Activated CD8-positive, alpha-beta T cell treated with anti-CD3 and anti-CD28 coated beads, Interleukin-2, amount 10 ng/mL, durations not matched to agents 7 days and 5 days (primary cell): ENCODE measurements at places on chromosomes 13 and 19. TPM values are rescaled to one million over a fixed set of nuclear protein-coding genes. Genes with fewer than 3 reads are reported as not detected.
A peak's percentile ranks its signal among the peaks of the same experiment; 100 is the strongest.

Gene EHD2
- 0.34 TPM for total RNA-seq

Gene FUT1
- 0.16 TPM for total RNA-seq

Gene FFAR2
- not detected for total RNA-seq

Gene ZNF625
- total RNA-seq: 5.2 TPM

GRCh38 chr13:98284679-98285078 is 107.6 kb upstream of the RNF113B start:
- H3K27ac ChIP-seq: no peak overlapping the region
- no peak for DNase-seq
- no peaks in the 10 kb centered on the region for H3K36me3 ChIP-seq
- peaks cover 8% of the 10 kb centered on the region for H3K4me1 ChIP-seq
- H3K27me3 ChIP-seq: peaks cover 2% of the 10 kb centered on the region

GRCh38 chr19:13171146-13171545 is 20.9 kb downstream of the IER2 start:
- H3K4me1 ChIP-seq: peaks cover 79% of the 10 kb centered on the region
- DNase-seq: no peak
- H3K27me3 ChIP-seq: no peaks in the 10 kb centered on the region

GRCh38 chr19:51535535-51535934 is 4.1 kb upstream of the SIGLEC6 start:
- DNase-seq: no peak
- peaks cover 54% of the 10 kb centered on the region for H3K27me3 ChIP-seq
- H3K27ac ChIP-seq: no peak overlapping the region
- no peaks in the 10 kb centered on the region for H3K36me3 ChIP-seq
- H3K4me3 ChIP-seq: no peak overlapping the region

GRCh38 chr13:22200440-22200839 is 529.6 kb downstream of the FGF9 start:
- no peak overlapping the region for H3K4me3 ChIP-seq
- H3K4me1 ChIP-seq: no peaks in the 10 kb centered on the region
- H3K27me3 ChIP-seq: no peaks in the 10 kb centered on the region
- no peak for DNase-seq
- H3K36me3 ChIP-seq: no peaks in the 10 kb centered on the region

DNA sequence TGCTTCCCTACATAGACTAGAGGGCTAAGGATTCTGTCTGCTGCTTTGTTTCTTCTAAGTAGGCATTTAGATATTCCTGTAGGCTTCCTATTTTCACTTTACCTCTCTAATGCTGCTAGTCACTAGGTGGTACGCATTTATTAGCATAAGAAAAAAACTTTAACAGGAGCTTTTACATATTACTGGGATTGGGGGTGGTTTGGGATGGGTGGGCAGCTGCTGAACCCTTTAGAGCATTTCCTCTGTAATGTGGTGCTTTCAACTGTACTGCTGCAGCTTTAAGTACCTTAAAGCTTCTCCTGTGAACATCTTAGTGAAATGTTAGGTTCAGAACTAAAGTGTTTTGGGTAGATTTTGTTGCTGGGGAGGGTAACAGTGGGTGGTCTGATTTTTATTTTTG is 92.6 kb downstream of the ZNF486 start:
- DNase-seq: no peak
- H3K4me3 ChIP-seq: no peak overlapping the region
- no peaks in the 10 kb centered on the region for H3K4me1 ChIP-seq
- peaks cover 2% of the 10 kb centered on the region for H3K27me3 ChIP-seq
- no peak overlapping the region for H3K27ac ChIP-seq
- H3K36me3 ChIP-seq: peaks cover 2% of the 10 kb centered on the region

- peaks cover 42% of the 10 kb centered on the region for H3K4me1 ChIP-seq
- DNase-seq: no peak
- H3K4me3 ChIP-seq: no peak overlapping the region
Measured at GRCh38 chr19:46365561-46365960, 18.7 kb downstream of the PPP5C start.

DNA sequence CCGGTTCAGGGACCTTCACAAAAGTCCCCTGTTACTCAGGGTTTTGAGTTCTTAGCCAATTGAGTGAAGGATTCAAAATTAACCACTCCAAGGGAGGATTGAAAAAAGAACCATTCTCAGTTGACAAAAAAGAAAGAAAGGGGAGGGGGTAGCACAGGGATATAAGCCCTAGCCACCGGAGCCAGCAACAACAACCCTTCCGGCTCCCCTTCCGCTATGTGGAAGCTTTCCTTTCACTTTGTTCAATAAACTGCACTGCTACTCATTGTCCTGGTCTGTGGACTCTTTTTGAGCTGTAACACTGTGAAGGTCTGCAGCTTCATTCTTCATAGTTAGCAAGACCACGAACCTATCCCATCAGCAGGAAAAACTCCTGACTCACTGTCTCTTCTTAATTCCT is 1488.1 kb upstream of the PRR20A start:
- H3K27me3 ChIP-seq: no peaks in the 10 kb centered on the region
- no peak for DNase-seq
- no peak overlapping the region for H3K4me3 ChIP-seq

GRCh38 chr13:106796280-106797047 is 228.5 kb upstream of the ARGLU1 start:
- no peaks in the 10 kb centered on the region for H3K27me3 ChIP-seq
- no peak for DNase-seq
- peak overlapping the region; percentile 2 for H3K4me3 ChIP-seq
- H3K4me1 ChIP-seq: no peaks in the 10 kb centered on the region

- H3K4me3 ChIP-seq: no peak overlapping the region
- no peaks in the 10 kb centered on the region for H3K4me1 ChIP-seq
- DNase-seq: no peak
- no peaks in the 10 kb centered on the region for H3K27me3 ChIP-seq
Measured at GRCh38 chr13:23751195-23751594, 138.0 kb downstream of the MIPEP start.

- H3K27ac ChIP-seq: no peak overlapping the region
- H3K4me1 ChIP-seq: peaks cover 15% of the 10 kb centered on the region
- no peaks in the 10 kb centered on the region for H3K36me3 ChIP-seq
- H3K27me3 ChIP-seq: peaks cover 25% of the 10 kb centered on the region
- no peak for DNase-seq
Measured at GRCh38 chr13:26600343-26600742, 42.9 kb downstream of the WASF3 start.

GRCh38 chr19:38182536-38183210 is 41.3 kb downstream of the DPF1 start:
- H3K4me3 ChIP-seq: no peak overlapping the region
- H3K27ac ChIP-seq: no peak overlapping the region
- DNase-seq: no peak
- H3K27me3 ChIP-seq: no peaks in the 10 kb centered on the region
- peaks cover 4% of the 10 kb centered on the region for H3K36me3 ChIP-seq

DNA sequence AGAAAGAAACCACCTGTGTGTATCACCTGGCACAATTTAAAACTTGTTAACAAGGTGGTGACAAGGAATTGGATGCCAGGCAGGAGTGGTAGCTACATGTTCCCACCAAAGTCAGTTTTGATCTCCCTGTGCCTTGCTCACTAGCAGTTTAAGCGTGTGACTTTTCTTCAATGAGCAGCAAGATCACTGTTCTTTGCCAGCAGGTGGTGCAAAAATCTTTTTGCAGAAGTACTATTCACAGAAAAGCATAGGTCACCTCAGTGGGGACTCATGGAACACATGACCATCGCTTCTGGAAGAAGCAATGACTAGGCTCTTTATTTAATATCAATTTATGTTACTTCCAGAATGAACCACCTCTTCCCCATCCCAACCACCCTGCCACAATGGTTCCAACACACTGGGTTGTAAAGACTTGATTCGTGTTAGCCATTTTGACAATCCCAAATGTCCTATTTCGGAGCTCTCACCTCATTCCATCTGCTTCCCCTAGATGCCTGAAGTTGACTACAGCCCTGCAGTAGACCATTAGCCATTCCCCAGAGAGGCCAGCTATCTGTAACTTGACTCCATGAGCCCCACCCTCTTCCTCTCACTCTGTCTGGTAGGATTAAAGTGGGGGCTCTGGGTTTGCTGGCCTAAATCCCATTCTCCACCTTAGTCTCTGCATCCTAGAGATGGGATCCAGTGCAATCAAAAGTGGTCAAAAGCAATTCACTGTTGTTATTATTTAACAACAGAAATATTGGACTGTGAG is 59.1 kb upstream of the TNFRSF19 start:
- H3K36me3 ChIP-seq: no peaks in the 10 kb centered on the region
- DNase-seq: peak; percentile 21
- peaks cover 11% of the 10 kb centered on the region for H3K27me3 ChIP-seq
- no peak overlapping the region for H3K27ac ChIP-seq
- no peaks in the 10 kb centered on the region for H3K4me1 ChIP-seq

DNA sequence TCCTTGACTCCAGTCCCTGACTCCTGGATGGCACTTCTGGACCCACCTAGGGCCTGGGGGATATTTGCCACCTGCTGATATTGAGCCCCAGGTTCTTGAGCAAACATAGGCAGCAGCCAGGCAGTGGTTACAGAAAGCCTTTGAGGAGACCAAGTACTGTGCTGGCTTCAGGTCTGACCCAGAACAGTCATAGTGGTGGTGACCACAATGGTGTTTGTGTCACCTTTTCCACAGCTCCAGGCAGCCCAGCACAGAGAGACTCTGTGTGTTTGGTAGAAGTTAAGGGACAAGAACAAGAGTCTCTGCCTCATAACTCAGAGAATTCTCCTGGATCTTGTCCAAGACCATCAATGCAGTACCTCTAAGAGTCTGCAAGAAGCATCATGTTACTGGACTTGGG is 14.6 kb upstream of the CLC start:
- H3K27me3 ChIP-seq: peaks cover 25% of the 10 kb centered on the region
- no peak overlapping the region for H3K4me3 ChIP-seq
- H3K36me3 ChIP-seq: no peaks in the 10 kb centered on the region

DNA sequence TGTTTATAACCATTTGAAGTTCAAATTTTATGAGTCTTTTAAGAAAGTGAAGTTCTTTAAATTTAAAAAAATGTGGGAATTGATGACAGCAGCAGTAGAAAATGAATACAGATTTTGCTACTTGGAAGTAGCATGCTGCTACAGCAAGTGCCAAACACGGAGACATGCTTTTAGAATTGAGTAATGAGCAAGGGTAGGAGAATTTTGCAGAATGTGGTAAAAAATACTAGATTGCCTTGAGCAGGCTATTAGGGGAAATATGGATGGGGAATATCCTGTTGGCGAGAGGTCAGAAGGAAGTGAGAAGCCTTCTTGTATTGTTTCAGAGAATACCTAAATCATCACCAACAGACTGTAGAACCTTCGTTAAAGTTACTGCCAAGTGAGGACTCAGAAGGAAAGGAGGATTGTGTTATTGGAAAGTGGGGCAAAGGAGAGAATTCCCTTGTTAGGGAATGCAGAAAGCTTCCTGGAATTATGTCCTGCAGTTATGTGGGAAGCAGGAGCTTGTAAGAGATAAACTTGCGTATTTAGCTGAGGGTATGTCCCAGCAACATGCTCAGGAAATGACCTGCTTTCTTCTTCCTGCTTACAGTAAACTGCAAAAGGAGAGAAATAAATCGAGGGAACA is 32.4 kb upstream of the OXGR1 start:
- no peak overlapping the region for H3K27ac ChIP-seq
- H3K4me3 ChIP-seq: no peak overlapping the region
- no peaks in the 10 kb centered on the region for H3K27me3 ChIP-seq
- DNase-seq: no peak
- H3K36me3 ChIP-seq: no peaks in the 10 kb centered on the region

DNA sequence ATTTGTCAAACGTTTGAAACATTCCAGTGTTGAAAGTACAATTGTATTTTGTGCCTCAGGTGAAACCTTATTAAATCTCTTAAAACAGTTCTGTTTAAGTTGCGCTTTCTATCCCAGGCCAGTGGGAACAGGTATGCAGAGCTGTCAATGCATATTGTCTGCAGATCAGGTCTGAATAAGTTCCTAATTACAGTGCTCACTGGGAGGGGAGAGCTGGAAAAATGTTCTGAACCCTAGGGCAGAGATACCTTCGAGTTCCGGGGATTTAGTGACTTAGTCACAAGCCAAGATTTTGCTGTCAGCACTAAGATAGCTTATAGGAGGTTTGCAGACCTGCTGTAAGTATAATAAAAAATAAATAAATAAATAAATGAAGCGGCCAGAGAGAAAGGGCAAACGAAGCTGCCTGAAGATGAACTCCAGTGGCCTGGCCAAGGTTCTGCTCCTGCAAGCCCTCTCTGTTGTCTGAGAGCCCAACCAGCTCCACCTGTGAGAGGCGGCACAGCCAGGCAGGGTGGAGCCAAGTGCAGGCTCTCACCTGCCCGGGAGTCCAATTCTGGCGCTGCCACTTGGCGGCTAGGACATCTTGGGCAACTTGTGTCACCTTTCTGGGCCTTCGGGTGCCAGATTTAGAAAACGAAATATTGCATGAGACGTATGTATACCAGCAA is 97.9 kb upstream of the SLC7A1 start:
- H3K4me1 ChIP-seq: no peaks in the 10 kb centered on the region
- H3K4me3 ChIP-seq: no peak overlapping the region
- DNase-seq: no peak
- H3K27me3 ChIP-seq: peaks cover 31% of the 10 kb centered on the region
- H3K27ac ChIP-seq: no peak overlapping the region

DNA sequence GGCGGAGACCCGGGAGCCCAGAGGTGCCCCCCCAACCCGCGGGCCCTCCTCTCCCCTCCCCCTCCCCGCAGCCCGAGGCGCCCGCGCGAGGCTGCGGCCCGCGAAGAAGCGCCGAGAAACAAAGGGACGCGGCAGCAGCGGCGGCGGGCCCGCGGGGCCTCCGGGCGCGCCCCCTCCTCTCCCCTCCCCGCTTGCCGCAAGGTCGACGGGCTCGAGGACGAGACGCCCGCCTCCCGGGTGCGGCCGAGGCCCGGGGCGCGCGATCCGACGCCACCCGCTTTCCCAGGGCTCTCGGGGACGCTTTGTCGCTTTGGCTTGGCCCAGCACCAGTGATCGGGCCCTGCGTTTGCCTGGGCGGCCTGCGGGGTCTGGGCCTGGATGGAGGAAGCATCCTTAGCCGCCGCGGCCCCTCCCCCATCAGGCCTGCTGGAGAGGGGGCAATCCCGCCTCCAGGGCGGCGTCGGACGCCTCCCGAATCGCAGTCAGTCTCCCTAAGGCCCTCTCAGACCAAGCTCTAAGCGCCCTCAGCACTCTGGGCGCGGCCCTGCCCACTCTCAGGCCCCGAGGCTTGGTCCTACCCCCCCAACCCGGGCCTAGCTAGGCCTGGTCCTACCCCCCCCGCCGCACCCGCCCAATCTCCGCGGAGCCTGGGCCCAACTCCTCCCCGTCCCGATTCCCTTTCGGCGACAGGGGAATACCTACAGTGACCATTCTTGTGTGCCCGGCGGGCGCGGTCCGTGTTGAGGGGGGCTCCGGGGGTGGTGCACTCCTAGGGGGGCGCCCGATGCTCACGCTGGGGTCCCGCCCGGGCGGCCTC is 740 bp downstream of the ELAVL3 start:
- H3K27ac ChIP-seq: no peak overlapping the region
- H3K36me3 ChIP-seq: peaks cover 6% of the 10 kb centered on the region
- H3K4me1 ChIP-seq: peaks cover 28% of the 10 kb centered on the region
- no peak for DNase-seq

GRCh38 chr19:48452289-48453190 is 2.8 kb upstream of the KCNJ14 start:
- no peak overlapping the region for H3K27ac ChIP-seq
- H3K4me1 ChIP-seq: peaks cover 19% of the 10 kb centered on the region
- H3K27me3 ChIP-seq: no peaks in the 10 kb centered on the region
- no peak overlapping the region for H3K4me3 ChIP-seq
- DNase-seq: no peak
